ENCODE measurements at places on chromosomes 4 and X.

DNA sequence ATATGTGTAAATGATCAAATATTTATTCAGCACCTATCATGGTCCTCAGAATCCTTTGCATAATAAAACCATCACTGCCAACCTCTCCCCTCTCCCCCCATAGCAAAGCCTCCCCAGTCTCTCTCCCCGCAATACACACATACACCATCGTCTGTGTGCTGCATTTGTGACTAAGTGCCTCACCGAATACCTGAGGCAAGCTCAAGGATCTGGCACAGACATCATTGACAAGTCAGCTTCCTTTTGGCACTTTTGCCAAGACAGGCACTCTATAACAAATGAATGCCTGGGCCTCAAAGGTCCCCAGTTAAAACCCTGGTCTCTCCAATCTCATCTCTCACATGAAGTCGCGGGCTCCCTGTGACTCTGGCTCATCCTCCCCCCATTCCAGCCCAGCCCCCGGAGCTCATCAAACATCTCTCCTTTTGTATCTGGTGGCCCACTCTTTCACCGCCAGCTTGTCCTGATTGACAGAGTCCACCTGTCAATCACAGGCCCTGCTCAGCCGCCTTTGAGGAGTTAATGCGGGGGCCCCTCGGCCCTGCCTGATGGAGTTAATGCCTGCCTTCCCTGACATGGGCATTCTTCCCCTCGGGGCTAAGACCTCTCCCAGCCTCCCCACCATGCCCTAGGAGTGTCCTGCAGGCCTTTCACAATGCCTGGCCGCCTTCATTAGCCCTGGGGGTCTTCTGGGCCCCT lies 135.8 kb upstream of the ATP6AP2 start:
- DNase-seq = no peak

DNA sequence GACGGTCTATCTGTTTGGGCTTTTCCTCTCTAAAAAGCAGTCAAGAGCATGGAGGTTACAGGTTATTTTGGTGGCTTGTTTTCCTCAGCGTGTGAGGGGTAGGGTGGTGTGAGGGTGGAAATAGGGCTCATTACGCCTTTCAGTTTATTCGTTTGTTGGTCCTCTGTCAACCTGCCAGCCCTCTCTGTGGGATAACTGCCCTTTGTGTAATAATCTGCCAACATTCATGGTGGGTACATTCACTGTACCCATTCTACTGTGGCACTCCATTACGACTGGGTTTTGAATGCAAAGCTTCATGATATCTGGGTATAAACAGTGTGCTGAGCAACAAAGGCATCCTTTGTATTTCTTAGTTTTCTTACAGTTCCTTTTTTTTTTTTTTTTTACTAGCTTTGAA lies 136.4 kb downstream of the ADGRL3 start:
- DNase-seq = no peak

- no peak for DNase-seq
Observed at GRCh38 chr4:189845145-189845846, 95.4 kb upstream of the FRG1 start.

DNA sequence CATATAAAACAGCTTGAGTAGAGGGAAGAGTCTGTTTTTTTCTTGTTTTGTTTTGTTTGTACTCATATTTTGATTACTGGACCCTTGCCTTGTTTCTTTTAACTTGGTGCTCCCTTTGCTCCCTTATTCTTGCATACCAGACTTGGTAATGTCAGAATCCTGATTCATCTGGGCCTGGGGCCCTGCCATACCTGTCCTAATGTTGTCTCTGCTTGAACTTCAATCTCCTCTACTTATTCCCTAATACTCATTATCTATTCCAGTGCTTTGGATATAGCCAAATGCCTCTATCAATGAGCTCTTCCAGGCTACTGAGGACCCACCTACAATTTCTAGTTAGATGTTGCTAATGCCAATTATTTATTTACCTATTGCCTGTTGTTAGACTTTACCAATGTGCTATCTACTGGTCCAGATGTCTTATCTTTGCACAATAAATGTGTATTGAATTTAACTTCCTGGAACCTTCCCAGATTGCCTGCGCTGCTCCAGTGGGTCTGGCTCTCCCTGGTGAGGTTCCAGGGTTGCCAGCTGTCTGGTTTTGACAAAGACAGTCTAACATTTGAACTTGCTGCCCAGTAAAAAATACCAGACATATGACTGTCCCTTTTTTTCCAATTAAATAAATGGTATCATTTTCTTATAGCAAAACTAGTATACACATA lies 64.4 kb upstream of the ACSL4 start:
- DNase-seq = no peak

DNA sequence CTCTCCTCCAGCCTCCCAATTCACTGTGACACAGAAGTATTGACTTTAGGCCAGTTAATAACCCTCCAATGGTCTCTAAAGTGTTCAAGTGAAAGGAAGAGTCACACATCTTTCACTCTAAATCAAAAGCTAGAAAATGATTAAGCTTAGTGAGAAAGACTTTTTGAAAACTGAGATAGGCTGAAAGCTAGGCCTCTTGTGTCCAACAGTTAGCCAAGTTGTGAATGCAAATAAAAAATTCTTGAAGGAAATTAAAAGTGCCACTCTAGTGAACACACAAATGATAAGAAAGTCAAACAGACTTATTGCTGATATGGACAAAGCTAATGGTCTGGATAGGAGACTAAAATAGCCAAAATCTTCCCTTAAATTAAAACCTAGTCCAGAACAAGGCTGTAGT lies 687.2 kb downstream of the TRIML1 start:
- no peak for DNase-seq
